ENCODE measurements at places on chromosomes 7 and 10.

- DNase-seq: no peak
Observed at GRCh38 chr7:45681596-45682357, 107.6 kb downstream of the ADCY1 start.

DNA sequence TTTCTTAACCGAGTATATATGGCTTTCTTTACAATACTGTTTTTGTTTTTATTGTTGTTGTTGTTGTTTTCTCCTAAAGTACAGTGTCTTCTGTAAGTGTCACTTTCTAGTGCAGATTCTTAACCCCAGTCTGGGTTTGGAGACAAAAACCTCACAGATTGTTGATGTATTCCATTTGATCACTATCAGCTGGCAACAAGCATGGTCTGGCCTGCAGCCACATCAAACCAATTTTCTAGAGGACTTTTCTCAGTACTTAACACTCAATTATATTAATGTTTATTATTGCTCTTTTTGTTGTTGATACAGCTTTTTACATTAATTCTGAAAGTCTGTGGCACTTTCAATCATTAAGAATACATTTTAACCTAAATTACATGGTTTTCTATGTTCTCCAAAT, 17.1 kb downstream of the LRRN3 start:
- no peak for DNase-seq

DNA sequence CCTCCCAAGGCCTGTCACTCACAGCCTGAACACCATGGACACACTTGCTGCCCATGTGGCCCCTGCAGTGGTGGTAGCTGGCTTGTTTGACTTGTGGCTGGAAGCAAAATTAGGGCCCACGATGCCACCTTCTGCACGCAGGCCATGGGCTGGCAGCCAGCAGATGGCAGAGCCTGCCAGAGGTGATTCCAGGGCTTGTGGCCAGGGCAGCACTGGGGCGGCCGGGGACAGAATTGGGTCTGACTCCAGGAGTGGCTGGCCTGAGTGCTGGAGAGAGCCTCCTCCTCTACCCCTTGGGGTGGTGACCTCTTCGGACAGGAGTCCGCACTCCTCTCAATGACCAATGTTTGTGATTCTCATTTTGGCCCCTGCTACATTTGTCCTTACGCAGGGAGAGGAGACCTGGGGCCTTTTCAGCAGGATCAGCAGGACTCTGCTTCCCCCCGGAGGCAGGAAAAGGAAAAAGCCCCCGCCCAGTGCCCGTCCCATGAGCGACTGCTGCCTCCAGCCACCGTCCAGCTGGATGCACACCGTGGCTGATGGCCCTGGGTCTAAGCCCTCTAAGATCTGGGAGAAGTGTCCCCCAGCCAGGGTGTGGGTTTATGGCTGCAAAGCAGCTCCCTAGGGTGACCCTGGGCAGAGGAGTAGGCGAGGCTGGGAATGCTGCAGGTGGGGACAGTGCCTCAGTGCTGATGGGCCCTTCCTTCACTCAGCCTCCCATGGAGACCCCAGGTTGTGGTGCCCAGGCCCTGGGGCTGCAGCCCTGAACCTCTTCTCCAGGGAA, 26.5 kb downstream of the DNAJB12 start:
- no peak for DNase-seq

DNA sequence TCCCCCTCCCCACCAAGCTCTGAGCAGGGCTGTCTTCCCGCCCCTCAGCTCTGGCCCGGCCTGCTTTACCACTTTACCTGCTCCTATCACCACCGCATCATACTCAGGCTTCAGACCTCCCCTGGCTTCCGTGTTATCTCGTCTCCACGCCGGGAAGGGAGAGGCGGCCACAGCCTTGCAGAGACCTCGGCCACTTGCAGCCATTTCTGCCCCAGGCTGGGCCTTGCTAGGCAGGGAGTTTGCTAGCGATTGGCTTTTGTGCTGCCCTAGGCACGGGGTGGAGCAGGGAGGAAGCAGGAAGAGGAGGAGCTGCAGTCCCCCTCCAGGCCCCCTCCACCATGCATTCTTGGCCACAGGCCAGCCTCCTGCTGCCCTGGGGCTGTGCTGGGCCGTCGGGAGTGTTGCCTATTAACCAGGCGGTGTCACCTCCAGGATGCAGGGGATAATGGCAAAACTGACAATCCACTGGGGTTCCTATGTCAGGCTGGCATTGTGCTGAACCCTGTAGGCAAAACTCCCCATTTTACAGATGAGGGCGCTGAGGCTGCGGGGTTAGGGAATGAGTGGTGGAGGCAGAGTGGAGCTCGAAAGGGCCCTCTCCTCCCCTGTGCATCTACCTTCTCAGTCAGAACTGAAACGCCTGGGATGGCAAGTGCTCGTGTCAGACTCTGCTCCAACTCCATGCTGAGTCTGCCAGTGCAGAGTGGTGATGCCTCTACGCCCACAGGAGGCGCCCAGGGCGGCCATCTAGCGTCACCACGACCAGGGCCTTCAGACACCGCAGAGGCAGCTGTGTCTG, at the start of gene PYROXD2:
Gene PYROXD2 (minus strand): TSS at position 251 of the 799 bp plus-strand sequence. CDS start 47 bp downstream, at position 204.
- peak; percentile 86 for DNase-seq

DNA sequence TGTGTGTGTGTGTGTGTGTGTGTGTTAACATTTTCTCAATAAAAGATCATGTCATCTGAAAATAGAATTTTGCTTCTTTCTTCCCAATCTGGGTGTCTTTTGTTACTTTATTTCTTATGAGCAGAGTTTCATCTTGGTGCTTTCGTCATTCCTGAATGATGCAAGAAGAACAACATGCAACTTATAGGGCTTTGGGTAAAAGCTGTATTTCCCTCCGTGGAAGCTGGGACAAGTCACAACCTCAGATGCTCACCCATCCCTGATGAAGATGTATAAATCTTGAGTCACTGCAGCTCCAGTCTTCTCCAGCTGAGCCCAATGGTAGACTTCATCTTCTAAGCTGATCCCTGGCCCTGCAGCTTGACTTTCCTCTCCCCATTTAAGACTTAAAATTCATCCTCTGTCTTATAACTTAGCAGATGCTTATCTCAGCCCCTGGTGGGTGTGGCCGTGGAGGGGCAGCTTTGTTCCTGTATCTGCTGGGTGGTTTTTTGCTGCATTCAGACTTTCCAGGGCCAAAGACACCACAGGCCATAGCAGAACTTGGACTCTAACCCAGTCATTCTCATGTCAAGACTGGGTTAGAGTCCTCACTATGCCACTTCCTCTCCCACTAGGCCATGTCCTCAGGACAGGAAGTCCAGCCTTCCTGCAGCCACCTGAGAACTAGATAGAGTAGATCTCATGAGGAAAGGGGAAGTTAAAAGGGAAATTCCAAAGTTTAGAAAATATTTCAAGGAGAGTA, 356.4 kb downstream of the TNS3 start:
- DNase-seq: no peak

- no peak for DNase-seq
Observed at GRCh38 chr7:665736-666453, 60.6 kb upstream of the DNAAF5 start.

DNA sequence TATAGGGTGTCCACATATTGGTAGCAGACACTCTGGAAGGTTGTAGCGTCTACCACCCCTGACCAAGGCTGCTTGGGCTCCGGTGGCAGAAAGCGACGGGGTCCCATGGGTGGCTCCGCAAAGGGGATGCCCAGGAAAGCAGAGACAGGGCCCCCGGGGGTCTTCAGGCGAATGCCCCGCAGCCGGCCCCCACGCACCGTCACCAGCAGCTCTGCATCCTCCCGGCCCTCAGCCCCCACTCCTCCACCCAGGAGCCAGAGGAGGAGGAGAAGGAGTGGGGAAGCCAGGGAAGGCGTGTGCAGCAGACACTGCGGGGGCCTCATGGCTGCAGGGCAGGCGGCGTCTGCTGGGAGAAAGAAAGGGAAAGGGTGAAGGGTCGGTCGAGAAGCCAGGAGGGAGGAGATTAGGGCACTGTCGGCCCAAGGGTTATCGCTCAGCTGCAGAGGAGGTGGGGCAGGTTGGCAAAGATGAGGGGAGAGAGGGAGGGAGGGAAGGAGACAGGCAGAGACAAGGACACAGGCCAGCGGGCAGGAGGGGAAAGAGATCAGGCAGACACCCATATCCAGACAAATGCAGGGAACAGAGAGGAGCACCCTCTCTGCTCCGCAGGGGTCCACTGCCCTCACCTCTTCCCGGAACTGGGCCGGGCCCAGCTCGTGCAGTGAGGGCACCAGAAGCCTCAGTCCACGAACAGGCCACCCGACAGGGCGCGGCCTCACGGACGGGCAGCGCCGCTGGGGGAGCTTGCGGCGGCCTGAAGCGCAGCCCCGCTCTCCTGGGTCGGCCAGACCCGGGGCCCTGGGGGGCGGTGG, 1.6 kb downstream of the ACHE start:
- no peak for DNase-seq

DNA sequence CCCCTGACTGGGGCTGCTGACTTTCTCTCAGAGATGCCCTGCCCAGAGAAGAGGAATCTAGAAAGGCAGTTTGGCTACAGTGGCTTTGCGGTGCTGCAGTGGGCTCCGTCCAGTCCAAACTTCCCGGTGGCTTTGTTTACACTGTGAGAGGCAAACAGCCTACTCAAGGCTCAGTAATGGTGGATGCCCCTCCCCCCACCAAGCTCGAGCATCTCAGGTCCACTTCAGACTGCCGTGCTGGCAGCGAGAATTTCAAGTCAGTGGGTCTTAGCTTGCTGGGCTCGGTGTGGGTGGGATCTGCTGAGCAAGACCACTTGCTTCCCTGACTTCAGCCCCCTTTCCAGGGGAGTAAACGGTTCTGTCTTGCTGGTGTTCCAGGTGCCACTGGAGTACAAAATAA, 734.5 kb upstream of the LRRN3 start:
- DNase-seq: no peak

DNA sequence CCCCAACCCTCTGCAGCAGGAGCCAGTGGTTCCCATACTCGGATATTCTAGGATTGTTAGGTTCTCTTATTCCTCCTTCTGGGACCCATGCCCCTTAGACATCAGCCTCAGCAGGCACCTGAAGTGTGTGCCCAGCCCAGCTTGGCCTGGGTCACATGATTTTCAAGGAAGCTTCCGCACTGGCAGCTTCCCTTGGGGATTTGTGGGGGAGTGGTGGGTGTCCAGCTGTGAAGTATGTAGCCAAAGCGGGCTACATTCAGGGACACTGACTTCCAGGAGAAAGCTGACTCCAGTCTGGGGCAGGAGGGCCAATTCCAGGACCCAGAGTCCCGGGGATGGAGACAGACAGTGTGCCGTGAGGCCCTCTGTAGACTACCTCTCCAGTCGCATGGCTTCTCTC, 1.3 kb downstream of the LDB1 start:
- no peak for DNase-seq

DNA sequence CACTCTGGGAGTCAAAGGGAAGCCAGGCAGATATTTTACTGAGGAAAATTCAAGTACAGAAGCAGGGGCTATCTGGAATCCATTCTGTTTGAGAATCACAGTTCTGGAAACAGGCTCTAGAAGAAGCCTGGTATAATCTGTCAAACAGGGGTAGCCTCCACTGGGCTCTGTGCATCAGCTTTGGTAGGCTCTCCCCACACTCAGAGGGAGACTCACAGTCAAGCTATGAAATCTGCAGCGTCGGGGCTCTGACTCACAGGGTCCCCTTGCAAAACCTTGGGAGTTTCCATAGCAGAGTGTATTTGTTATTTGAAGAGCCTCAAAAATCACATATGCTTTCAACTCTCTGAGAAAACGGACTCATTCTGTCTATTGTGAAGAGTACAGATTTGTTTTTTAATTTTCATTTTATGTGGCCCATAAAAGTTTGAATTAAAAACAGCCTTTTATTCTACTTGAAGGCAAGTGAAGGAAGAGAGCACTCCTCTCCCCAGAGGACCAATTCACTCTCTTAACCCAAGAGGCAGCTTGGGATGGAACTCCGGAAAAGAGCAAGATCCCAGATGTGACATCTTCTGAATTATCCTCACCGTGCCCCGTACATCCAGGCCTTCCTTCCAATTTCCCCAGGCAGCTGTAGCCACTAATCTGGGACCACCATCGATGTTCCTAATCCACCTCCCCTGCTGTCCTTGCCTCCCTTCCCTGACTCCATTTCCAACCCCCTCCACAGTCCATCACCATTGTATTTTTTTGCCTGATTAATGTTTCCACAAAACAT, 590.9 kb upstream of the MGMT start:
- DNase-seq: no peak

GRCh38 chr7:15720849-15721471, 34.5 kb upstream of the MEOX2 start:
- no peak for DNase-seq

- DNase-seq: no peak
Observed at GRCh38 chr10:3820255-3820654, 35.2 kb upstream of the KLF6 start.

DNA sequence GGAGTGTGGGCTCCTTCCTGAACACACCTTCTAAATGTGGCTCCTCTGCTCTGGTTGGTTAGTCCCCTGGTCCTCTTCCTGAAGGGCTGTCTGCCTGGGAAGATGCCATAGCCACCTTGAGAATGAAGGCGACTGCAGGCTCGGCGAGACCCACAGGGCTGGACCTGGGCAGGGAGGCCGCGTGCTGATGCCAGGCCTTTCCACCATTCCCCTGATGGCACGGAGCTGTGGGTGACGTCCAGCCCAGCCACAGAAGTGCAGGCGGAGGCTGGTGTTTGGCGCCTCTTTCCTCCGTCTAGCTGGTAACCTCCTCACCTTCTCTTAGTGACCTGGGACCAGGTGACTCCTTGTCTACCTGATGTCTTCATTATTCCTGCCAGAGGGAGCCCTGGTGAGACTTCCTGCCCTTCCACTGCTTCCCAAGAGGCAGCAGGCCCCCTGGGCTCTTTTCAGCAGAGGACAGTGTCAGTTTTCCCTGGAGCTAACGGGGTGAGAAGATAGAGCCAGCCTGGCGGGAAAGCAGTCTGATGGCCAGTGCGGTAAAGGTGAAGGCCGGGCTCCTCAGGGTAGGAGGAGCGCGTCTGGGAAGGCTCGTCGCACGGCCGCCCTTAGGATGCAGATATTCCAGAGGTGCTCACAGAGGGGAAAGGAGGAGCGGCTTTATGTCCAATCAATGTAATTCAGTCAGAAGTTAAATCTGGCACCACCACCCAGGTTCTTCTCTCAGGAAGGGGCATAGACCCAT, 34.9 kb downstream of the GBX1 start:
- no peak for DNase-seq

DNA sequence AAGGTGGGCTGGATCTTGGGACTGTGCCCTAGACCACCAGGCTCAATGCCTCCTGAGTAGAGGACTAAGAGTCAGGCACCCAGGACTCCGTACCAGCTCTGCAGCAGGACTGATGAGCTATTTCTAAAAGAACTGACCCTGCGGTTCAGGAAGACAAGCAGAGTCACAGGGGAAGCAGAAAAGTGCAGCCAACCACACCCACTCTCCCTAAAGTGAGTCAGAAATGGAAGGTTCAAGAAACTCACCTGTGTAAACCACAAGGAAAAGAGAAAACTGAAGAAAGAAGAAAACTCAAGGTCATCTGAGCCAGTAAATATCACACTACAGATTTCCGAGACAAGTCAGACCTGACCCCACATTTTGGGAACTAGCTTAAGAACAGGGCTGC, 2.5 kb downstream of the PARP12 start:
- no peak for DNase-seq

- no peak for DNase-seq
Observed at GRCh38 chr7:123305840-123306375, 106.1 kb upstream of the SLC13A1 start.

GRCh38 chr10:52256832-52257691, 57.0 kb upstream of the DKK1 start:
- peak; percentile 35 for DNase-seq

GRCh38 chr7:22628112-22628511, 98.9 kb upstream of the IL6 start:
- no peak for DNase-seq

GRCh38 chr10:128096486-128097199, 29.6 kb downstream of the MKI67 start:
- no peak for DNase-seq
